Activated CD8-positive, alpha-beta memory T cell treated with anti-CD3 and anti-CD28 coated beads, Interleukin-2, amount 10 ng/mL, durations not matched to agents 7 days and 5 days (primary cell): ENCODE measurements at places on chromosomes 6 and 20. TPM values are rescaled to one million over a fixed set of nuclear protein-coding genes. Genes with fewer than 3 reads are reported as not detected.

Gene TRIM15
- total RNA-seq: not detected

Gene CST4
- total RNA-seq: not detected

Gene CYP21A2
- total RNA-seq: not detected

Gene RAB44
- total RNA-seq: not detected

Gene FOXA2
- not detected for total RNA-seq

Gene SLC17A1
- not detected for total RNA-seq

DNA sequence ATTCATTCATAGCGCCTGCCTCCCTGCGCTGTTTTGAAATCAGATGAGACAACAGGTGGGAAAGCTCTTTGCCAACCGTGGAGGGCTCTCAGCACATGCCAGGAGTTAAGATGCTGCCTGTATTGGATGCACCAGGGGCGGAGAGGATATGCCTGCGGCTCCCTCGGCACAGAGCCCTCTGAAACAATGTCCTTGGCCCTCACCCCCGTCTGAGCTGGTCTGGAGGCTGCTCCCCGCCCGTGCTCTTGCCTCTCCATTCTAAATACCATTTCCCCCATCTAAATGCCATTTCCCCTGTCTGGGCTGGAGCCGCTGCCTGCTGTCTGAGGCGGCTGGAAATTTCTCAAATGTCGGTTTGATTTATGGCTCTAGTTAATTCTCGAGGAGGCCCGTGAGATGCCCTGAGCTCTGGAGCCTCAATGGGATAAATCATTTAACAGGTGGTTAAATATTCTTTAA is 50.8 kb upstream of the MLN start:
- no peak for DNase-seq

Gene NFATC2
- total RNA-seq: 39.9 TPM

- DNase-seq: no peak
Measured at GRCh38 chr6:68633281-68633971, 1.7 kb upstream of the ADGRB3 start.

DNA sequence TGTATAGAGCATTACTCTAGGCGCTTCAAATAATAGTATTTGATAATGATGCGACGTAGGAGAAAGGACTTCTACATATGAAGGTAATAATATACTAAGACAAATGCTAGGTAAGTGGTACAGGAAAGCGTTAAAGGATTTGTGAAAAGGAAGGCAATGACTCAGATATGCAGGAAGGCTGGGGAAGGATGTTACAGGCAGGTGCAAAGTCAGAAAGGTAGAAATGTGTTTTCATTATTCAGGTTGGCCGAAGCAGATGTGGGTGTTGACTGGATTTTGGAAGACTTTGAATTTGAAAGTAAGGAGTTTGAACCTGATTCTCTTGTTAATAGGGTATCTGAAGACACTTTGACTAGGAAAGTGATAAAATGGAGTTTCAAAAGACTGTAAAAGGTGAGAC is 51.0 kb downstream of the STK4 start:
- DNase-seq: no peak

DNA sequence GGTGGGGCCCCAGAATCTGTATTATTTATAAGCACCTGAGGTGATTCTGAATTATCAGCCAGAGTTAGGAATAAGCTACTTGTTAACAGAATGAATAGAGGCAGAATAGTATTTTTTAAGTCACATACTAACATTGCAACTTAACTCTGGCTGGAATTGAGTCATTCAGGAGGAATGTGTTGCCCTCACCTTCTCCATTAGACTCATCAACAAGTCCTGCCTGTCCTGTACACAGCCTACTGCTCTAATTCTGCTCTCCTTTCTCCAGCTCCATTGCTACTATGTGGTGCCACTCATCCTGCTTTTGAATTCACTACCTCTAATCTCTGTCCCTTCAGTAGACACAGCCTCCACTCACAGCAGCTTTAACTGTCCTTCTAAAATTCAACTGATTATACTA is 669.4 kb downstream of the DHX35 start:
- DNase-seq: no peak

DNA sequence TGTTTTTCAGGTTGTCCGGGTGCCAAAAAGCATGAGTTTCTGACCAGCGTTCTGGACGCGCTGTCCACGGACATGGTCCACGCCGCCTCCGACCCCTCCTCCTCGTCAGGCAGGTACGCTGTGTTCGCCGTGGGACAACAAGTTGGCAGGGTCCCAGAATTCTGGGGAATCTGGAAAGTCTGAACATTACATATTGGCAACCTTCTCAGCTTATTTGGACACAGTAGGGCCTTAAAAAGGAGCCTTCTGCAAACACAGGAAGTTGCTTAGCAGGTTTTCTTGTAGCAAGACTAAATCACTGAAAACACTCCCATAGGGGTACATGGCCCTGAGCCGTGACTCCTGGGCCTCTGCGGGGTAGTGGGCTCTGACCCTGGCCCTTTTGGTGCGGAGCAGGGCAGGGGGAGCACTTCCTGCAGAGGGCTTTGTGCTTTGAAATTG is 209.7 kb downstream of the SMOC2 start:
- DNase-seq: no peak

- no peak for DNase-seq
Measured at GRCh38 chr6:45738057-45738455, 277.6 kb downstream of the CLIC5 start.

Gene HRH3
- total RNA-seq: not detected

Gene JPH2
- not detected for total RNA-seq

GRCh38 chr20:21656308-21657067 is 49.0 kb upstream of the PAX1 start:
- no peak for DNase-seq

- no peak for DNase-seq
Measured at GRCh38 chr6:31037682-31038081, 27.4 kb downstream of the MUC22 start.

DNA sequence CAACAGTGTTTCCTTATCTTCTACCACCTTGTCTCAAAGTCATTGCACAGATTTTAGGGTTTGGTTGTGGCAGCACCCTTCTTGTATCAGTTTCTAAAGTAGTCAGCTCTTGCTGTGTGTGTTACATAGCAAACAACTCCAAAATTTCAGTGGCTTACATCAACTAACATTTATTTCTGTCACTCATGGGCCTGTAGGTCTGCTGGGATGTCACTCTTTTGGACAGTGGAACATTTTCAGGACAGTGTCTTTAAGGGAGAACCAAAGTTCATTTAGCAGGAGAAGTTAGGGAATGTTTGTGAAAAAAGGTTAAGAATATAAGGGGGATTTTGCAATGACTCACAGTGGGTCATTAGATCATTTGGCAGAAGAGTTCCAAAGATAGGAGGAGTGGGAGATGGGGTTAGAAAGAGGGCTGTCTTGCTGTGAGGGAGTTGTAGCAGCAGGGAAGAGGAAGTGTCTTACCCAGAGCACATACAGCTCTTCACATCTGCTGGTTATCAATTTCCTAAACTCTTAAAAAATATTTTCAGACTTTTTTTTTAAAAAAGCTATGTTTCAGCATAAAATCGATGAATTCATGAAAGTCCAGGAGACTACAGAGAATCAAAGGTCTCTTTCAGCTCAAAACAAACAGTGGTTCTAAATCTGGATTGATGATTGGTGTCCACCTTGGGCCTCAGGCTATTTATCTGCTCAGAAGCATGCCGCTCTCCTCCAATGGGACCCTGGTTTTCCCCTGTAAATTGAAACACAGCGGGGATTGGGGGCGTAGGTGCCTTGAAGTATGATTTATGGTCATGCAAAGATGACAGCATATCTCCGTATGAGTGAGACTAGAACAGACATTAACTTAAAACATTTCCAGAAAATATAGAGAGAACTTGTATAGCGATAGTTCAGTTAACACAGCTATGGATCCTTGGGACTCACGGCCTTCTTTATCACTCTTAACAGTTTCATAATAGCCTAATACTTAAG is 117.3 kb downstream of the B3GAT2 start:
- DNase-seq: no peak

Gene ZBTB12
- 3.3 TPM for total RNA-seq

GRCh38 chr6:88248709-88249321 is 82.7 kb upstream of the CNR1 start:
- DNase-seq: no peak

GRCh38 chr6:139311831-139312230 is 20.0 kb upstream of the TXLNB start:
- DNase-seq: no peak

Gene SIGLEC1
- total RNA-seq: not detected

- DNase-seq: no peak
Measured at GRCh38 chr20:20216941-20217340, 151.0 kb upstream of the INSM1 start.

Gene RALGAPB
- total RNA-seq: 32.2 TPM

Gene ETV7
- total RNA-seq: 5.9 TPM

GRCh38 chr6:79081663-79082062 is 3.6 kb upstream of the PHIP start:
- DNase-seq: no peak

Gene EPHA7
- not detected for total RNA-seq

Gene GABRR1
- not detected for total RNA-seq

DNA sequence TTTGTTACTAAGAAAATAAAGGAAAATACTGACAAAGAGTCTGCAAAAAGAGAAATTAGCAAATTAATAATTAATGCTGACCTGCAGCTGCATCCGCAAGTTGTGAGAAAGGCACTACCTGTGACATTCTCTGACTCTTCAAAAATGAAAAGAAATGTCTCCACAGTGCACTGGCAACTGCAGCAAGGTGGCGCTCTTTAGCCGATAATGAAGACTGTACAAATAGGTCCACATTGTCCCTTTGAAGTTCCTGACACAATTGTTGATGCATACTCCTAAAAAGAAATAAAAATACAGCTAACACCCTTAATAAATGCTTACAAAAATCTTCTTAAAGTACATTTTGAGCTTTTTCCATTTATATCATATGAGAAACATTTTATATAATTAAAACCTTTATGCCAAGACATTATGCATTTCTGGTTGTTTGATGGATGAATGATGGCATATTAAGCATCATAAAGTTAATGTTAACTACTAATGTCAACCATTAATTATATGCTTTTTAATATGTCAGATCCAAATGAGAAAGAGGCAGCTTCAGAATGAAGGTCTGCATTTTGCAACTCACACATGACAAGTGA is 96.5 kb downstream of the MMS22L start:
- peak; percentile 71 for DNase-seq

GRCh38 chr20:32325706-32326503 is 32.2 kb upstream of the ASXL1 start:
- DNase-seq: no peak

DNA sequence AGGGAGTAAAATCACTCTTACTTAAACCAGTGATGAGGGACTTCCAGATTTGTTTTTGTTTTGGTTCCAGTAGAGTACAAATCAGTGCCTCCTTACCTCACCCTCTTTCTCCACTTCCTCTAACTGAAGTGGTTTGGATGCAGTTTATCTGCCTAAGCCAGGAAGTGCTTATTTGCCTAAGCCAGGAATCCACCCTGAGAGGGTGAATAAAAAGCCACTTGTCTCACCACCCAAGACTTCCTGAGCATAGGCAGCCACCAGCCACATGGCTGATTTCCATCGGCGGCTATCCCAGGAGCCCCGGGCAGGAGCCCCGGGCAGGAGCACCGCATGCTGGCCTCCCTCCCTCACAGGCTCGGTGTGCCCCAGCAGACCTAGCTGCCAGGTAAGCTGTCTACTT is 12.0 kb downstream of the LRP11 start:
- DNase-seq: no peak

GRCh38 chr6:19446570-19446969 is 390.6 kb upstream of the ID4 start:
- no peak for DNase-seq

- DNase-seq: no peak
Measured at GRCh38 chr20:22490287-22491193, 93.8 kb downstream of the FOXA2 start.

- no peak for DNase-seq
Measured at GRCh38 chr6:68701159-68701558, 66.1 kb downstream of the ADGRB3 start.

DNA sequence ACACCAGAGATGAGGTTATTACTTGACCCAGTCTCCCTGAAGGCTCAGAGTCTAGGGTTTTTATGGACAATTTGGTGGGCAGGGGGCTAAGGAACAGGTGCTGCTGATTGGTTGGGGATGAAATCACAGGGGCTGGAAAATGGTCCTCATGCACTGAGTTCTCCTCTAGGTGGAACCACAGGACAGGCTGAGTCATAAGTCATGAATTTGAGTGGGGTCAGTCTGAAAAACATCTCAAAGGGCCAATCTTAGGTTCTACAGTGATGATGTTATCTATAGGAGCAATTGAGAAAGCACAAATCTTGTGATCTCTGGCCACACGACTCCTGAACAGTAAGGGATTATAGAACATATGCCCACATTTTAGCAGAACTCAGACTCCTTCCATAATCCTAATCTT is 5.9 kb upstream of the MRS2 start:
- no peak for DNase-seq

Gene TNFRSF21
- 0.09 TPM for total RNA-seq

GRCh38 chr6:2171728-2172127 is 73.7 kb downstream of the GMDS start:
- no peak for DNase-seq

Gene NOTCH4
- total RNA-seq: 0.61 TPM

- DNase-seq: no peak
Measured at GRCh38 chr6:139829576-139829975, 455.1 kb upstream of the CITED2 start.

Gene SLC17A2
- not detected for total RNA-seq

- no peak for DNase-seq
Measured at GRCh38 chr6:111973927-111974639, 79.8 kb upstream of the CCN6 start.

Gene TPD52L1
- not detected for total RNA-seq

DNA sequence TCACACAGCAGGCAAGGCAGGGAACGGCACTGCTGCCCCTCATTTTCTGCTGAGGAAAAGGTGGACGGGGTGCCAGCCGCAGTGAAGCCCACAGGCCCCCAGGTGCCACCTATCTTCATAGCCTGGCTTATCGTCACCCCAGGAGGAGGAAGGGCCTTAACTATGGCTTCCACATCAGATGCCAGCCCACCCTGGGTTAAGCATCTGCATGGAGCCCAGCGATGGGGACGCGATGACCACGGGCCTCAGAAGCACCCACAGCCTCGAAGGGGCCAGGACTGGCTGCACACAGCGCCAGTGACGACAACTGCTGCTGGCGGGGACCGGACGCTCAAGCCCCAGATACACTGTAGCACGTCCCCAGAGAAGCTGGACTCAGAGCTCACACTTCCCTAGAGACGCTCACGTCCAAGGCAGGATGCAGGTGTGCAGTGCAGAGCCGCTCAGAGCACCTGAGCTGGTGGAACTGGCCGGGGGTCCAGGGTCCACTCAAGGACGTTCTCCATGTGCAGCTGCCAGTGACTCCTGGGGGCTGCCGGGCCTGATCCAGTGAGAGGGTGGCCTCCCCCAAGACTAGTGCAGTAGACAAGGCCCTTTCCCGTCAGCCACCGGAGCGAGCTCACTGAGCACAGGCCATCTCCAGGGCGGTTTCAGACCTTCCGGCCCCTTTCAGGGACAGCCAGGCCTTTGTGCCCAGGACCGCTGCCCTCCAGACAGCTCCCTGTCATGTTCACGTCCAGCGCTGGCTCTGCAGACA is 83.0 kb downstream of the YTHDF1 start:
- DNase-seq: no peak
